ENCODE measurements at places on chromosomes 4 and X.
A peak's percentile ranks its signal among the peaks of the same experiment; 100 is the strongest.

DNA sequence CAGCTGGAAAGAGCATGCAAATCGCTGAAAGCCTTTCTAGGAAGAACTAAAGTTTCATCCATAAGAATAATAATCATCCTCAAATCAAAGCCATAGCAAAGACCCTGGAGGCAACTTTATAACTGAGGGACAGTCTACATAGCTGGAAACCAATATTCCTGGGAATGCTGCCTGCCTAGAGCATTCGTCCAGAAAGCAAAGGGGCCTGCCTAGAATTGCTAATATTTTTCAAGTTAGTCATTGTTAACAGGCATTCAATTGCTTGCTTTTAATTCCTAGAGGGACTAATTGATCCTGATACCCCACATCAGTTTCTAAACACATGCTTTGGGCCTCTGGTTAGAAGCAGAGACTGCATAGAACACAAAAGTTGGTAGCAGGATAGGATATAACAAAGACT, 4.2 kb upstream of the PPARGC1A start:
- DNase-seq = no peak

DNA sequence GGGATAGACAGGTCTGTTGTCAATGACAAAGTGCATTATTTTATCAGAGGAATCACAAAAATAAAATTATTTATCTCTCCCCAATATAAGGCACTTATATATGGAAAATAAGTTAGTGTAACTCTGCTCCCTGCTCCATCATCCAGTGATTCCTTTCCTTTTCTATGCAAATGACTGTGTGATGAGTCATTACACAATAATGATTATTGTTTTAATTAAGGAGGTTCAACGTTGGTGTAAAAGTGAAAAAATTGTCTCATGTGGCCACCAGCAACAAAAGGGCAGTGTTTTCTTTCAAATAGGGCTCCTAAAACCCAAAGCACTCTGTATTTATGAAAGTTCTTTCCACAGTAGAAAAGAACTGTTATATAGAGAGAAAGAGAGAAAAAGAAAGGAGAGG, 16.7 kb downstream of the SLC7A11 start:
- DNase-seq = no peak

DNA sequence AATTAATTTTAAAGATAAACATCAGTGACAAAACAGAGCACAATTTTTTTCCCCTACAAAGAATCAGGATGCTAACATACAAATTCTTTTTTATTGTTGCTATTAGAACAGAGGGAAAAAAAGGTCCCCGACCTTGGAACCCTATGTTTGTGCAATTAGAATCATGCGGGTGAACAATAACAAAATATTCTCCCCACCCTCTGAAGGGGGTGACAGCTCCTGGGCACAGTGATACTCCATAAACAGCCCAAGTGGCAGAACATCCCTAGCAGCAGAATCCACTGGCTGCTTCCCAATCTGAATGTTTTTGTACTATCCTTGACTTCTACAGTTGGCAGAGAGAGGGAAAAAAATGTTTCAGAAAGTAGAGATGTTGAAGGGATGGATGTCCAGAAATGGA, 87.7 kb upstream of the TLL1 start:
- DNase-seq = no peak

- DNase-seq = no peak
Observed at GRCh38 chrX:78322863-78323262, 4.5 kb downstream of the CYSLTR1 start.

DNA sequence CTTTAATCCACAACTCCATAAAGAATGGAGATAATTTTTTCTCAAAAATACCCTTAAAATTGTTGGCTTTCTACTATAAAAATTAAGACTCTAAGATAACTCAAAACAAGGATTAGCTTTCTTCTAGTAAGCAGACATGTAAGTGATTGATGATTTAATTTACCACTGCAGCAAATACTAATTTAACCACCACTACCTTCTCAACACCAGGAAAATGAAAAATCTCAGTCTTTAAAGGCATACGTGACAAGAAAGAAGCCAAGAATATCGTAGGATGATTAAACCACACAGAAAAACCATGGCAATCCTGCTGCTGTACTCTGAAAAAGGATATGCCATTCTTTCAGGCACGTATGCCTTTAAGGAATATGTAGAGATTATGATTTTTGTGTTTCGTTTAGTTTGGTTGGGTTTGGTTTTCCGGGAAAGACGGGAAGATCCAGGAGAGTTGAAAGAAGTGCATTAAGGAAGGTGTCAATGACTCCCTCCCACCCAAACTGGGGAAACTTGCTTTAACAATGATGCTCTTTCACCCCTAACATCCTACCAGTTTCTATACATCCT, 881 bp downstream of the LRCH2 start:
- DNase-seq = no peak

DNA sequence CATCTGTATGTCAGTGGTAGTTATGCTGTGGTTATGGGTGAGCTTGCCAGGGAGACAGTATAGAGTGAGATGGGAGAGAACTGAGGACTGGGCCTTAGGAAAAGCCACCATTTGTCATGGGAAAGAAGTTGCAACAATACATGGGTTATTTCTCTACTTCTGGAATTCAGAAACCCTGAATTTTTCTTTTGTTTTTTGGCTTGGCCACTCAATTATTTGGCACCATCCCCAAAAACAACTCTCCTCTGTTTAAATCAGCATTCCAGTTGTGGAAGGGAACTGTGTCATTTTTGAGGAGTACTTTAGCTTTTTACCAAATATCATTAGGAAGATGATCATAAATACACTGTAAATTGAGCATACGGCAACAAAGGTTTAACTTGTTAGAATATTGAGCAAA, 41.1 kb upstream of the ACSL4 start:
- DNase-seq = no peak

GRCh38 chrX:8232406-8232805, 61.3 kb upstream of the VCX2 start:
- no peak for DNase-seq

- DNase-seq = no peak
Observed at GRCh38 chrX:48800574-48801279, 1.1 kb upstream of the HDAC6 start.

DNA sequence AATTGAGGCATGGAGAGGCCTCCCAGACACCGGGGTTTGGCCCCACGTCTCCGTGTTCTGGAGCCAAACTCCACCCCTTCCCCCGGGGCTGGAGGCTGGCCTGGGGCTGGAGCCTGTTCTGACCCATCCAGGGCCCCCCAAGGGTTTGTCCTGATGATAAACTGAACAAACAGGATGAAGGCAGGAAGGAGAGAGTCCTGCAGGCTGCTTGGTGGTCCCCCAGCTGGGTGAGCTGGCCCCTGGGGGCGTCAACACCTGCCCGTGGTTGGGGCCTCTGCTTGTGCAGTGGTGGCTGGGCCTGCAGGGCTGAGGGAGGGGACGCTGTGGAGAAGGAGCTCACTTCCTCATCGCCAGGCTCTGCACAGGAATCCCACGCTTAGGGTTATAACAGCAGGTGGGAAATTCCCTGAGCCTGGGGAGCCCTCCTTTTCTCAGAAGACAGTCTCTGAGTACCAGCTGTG, 2.3 kb downstream of the SH3TC1 start:
- DNase-seq = no peak

DNA sequence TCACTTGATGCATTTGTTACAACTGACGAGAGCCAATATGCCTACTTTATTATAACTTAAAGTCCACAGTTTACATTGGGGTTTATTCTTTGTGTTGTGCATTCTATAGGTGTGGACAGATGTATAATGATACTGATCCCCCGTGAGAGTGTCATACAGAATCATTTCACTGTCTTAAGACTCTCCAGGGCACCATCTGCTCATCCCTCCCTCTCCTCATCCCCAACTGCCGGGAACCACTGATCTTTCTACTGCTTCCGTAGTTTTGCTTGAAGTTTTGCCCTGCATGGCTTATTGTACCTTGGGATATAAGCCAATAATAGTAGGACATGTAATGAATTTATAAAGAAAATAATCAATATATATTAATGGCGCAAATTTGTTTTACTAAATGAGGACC, 137.8 kb upstream of the MSX1 start:
- no peak for DNase-seq

DNA sequence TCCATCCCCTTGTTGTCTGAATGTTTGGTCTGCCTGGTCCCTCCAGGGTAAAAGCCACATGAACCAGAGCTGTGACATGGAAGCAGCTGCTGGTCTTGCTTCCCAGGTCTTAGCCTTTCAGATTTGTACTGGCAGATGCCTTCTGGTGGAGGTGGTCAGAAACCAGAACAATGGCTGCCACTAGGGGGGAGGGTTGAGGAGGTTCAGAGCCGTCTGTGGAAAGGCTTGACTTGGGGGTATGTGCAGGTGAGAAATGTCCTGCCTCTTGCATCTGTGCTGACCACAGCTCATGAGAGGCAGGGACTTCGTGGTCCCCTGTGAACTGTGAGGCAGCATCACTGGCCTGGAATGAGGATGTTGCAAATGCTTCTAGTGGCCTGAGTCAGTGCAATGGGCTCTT, 144.2 kb upstream of the WDR1 start:
- no peak for DNase-seq

GRCh38 chr4:88443486-88443885, 13.4 kb upstream of the HERC5 start:
- no peak for DNase-seq

- DNase-seq = no peak
Observed at GRCh38 chr4:10345381-10345784, 111.8 kb downstream of the ZNF518B start.

DNA sequence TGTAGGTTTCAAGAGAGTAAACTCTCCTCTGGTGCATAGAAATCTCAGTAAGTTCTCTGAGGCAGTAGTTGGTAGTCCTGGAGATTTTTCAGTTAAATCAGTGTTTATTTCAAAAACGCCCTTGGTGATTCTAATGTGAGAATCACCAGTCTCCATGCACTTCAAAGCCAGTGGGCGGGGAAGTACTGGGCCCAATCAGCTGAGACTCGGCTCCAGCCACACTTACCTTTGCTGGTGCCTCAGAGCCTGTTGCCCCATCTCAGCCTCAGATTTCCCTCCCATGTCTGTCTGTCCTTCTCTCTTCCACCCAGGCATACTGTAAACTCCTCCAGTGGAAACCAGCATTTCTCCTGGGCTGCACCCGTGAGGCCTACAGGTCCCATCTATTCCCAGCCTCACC, 7.4 kb upstream of the MGST2 start:
- DNase-seq = no peak

DNA sequence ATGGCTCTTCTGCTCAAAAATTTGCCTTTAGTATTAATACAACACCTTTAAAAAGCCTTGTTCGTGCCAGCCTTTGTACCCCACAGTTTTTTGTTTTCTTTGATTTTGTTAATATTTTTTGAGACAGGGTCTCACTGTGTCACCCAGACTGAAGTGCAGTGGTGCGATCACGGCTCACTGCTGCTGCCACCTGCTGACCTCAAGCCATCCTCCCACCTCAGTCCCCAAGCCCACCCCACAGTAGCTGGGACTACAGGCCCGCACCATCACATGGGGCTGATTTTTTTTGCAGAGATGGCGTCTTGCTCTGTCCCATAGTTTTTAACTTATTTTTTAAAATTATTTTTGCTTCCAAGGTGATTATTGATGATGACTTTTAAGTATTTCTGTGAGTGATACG, 134.0 kb downstream of the HTR2C start:
- no peak for DNase-seq

- no peak for DNase-seq
Observed at GRCh38 chrX:9318213-9318612, 146.6 kb upstream of the TBL1X start.

DNA sequence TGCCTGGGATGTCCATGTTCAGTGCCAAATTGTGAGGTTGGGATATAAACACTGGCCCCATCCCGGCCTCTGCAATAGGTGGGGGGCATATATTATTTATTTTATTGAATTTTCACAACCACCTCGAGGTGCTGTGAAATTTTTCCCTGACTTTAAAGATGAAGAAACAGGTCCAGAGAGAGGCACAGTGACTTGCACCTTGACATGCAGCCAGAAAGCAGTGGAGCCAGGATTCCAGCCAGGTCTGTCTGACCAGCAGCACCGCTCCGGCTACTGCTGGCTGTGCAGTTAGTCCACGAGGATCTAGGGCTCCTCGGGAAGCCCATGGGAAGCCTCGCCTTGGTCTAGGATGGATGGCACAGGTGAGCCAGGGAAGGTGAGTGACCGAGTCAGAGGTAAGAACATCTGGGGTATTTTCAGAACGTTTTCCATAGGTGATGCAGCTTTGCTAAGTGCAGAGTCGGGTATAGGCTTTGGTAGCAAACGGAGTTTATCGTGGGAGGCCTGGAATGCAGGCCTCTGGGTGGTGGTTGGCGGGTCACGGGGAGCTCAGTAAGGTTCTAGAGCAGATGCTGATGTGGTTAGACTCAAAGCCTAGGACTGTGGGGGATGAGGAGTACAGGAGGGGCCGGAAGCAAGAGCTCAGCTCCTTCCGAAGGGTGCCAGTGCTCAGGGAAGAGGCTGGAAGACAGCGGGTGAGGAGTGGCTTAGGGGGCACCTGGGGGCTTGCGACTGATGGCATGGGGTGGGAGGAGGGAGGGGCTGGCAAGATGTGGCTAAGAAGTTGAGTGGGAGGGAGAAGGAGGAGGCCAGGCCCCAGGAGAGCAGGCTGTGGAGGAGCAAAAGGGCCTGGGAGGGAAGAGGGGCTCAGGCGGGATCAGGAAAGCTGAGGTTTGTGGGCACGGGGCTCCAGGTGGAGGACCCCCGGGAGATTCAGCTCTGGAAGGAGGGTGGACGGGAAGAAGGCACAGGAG, 107.7 kb upstream of the LRPAP1 start:
- no peak for DNase-seq

- peak; percentile 8 for DNase-seq
Observed at GRCh38 chr4:4867375-4868039, 8.0 kb downstream of the MSX1 start.

DNA sequence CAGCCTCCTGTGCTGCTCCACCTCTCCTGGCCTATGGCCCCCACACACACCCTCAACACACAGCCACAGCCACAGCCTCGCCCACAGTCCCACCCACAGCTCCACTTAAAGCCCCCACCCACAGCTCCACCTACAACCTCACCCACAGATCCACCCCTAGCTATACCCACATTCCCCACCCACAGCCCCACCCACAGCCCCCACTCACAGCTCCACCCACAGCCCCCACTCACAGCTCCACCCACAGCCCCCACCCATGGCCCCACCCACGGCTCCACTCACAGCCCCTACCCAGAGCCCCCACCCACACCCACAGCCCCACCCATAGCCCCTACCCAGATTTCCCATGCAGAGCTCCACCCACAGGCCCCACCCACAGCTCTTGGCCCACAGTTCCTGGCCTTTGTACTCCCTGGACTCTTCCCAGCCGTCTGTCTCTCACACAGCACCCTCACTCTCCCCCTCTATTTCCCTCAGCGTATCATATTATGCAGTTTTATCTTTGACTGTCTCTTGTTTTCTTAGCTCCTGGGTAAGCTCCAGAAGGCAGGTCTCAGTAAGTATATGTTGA, 322.5 kb downstream of the EVC2 start:
- DNase-seq = no peak

- no peak for DNase-seq
Observed at GRCh38 chr4:42649870-42650269, 7.0 kb downstream of the ATP8A1 start.

DNA sequence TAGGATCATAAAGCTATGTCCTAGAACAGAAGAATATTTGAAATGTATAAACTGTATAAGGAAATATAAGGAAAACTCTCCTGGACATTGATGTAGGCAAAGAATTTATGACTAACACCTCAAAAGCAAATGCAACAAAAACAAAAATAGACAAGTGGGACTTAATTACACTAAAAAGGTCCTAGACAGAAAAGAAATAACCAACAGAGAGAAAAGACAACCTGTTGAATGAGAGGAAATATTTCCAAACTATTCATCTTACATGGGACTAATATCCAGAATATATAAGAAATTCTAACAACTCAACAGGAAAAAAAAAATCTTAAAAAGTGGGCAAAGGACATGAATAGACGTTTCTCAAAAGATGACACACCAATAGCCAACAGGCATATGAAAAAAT, 54.4 kb upstream of the PRDX4 start:
- DNase-seq = no peak

GRCh38 chr4:99855678-99856077, 38.5 kb downstream of the LAMTOR3 start:
- no peak for DNase-seq

Measured in C1 segment of cervical spinal cord (tissue), 14 donors.